Aorta (tissue), 5 donors: ENCODE measurements at places on chromosomes 3 and 15. TPM values are rescaled to one million over a fixed set of nuclear protein-coding genes. Genes with fewer than 3 reads are reported as not detected.

GRCh38 chr3:42823351-42823750 lies 14.1 kb downstream of the ACKR2 start:
- no peak for DNase-seq

The WDR73 gene
- polyA plus RNA-seq: 4.9 TPM

The ROPN1 gene
- not detected for polyA plus RNA-seq

DNA sequence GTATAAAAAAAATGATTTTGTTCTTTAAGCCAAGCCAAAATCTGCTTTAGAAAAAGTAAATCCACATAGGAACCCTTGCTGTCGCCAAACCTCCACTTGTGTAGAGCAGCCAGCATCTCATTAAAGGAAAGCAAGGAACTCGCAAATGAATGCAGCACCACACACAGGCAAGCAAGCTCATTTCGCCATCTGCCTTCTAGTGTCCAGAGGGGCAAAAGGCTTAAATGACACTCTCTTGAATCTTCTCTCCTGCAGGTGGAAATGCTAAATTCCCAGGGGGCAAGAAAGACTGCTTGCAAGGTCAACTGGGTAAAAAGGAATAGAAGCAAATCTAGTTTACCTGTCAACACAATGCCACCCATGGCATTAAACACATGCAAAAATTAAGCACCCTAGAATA lies 2.4 kb downstream of the MB21D2 start:
- no peak for DNase-seq

DNA sequence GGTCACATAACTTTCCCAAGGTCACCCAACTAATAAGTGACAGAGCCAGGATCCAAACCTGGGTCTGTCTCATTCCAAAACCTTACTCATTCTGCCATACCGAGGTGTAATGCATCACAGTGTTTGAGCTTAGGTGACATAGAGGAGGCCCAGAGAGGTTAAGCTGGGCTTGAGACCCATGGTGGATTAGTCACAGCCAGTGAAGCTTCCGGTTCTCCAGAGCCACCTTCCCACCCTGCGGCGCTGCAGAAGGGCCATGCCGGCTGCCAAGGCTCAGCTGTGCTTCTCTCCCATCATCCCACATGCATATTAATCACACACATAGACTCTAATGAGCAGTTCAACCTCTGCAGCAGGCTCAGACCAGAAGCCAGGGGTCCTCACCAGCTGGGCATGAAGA lies 42.2 kb downstream of the SPSB4 start:
- DNase-seq: peak; percentile 75

DNA sequence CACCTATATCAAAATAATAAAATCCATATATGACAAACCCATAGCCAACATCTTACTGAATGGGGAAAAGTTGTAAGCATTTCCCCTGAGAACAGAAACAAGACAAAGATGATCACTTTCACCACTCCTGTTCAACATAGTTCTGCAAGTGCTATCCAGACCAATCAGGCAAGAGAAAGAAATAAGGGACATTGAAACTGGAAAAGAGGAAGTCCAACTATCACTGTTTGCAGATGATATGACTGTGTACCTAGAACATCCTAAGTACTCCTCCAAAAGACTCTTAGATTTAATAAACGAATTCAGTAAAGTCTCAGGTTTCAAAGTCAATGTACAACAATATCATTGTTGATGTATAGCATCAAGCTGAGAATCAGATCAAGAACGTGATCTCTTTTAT lies 35.6 kb upstream of the FGF7 start:
- no peak for DNase-seq

GRCh38 chr3:141413391-141413790 lies 45.1 kb downstream of the ZBTB38 start:
- DNase-seq: no peak

GRCh38 chr15:73981761-73982221 lies 10.3 kb downstream of the STOML1 start:
- no peak for DNase-seq

DNA sequence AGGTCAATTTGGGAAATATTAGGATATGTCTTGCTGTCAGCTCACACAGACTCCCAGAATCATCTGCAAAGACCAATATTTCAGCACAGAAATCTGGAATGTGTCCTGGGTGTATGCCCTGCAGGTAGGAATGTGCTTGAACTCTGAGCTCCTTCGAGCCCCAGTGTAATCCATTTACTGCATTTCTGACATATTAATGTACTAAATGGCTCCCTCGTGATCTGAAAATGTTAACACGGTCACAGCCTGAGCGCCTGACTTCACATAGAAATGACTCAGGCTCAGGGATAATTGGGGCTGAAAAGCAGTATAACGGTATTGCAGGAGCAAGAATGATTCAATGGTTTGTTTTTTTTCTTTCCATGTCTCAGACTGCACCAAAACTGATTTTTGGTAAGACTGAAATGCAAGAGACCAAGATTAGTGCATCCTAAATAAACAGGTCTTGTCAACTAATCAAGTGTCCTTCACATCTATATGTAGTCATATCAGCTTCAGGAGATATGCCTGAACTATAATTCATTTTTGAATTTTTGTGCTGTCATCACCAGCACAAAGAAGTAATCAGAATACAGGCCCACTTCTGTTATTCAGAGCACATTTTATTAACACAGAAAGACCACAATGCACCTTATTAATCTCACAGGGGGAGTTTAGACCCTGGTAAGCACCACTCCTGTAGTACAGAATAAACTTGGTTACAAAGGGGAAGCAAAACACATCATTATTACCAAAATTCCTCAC lies 49.8 kb downstream of the DCLK3 start:
- no peak for DNase-seq

- DNase-seq: no peak
Observed at GRCh38 chr3:141556034-141556433, 69.2 kb downstream of the RASA2 start.

GRCh38 chr3:114338651-114339357 lies 45.0 kb downstream of the TIGIT start:
- peak; percentile 50 for DNase-seq

DNA sequence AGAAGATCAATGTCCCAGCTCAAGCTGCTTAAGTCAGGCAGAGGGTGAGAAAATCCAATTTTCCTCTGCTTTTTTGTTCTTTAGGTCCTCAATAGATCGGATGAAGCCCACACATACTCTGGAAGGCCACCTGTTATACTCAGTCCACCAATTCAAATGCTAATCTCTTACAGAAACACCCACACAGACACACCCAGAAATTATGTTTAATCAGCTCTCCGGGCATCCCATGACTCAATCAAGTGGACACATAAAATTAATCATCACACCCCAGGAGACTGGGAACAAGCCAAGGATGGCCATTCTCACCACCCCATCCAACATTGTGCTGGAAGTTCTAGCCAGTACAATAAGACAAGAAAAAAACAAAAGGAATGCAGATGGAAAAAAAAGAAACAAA lies 67.8 kb upstream of the SLC24A5 start:
- no peak for DNase-seq

DNA sequence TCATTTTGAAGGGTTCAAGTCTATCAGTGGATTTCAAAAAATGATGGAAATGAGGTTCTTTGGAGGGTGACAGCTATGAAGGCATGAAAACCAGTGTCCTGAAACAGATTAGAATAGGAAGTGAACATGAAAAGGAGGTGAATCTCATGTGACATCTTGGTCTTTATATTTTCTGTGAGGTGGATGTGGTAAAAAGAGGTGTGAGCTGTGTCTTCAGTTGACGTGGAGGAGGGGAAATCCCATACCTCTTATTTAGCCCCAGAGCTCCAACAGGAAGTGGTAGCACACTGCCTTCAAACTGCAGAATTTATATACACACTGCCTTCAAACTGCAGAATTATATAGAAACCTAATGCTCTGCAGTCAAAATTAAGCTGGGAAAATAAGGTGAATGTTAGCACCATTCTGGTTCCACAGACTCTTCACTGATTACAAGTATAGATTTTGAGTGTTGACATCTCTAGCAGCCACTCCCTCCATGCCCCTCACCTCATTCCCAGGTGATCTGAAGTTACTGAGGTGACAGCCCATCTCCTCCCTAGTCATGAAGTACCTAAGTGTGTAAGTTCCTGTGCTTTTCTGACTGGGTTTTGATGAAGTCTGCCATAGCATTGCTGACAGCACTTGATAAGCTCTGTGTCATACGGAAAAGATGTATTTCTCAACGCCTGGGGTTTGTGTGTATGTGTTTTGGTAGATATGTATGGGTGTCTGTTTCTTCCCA lies 2.7 kb downstream of the RAB8B start:
- DNase-seq: no peak

The SYNM gene
- 42.6 TPM for polyA plus RNA-seq

GRCh38 chr3:183061391-183062172 lies 37.7 kb downstream of the MCCC1 start:
- no peak for DNase-seq

- peak; percentile 81 for DNase-seq
Observed at GRCh38 chr15:78859971-78860719, 12.5 kb upstream of the MORF4L1 start.
